ENCODE measurements at places on chromosomes 5 and 9. TPM values are rescaled to one million over a fixed set of nuclear protein-coding genes. Genes with fewer than 3 reads are reported as not detected.

- no peak for DNase-seq
Measured at GRCh38 chr5:23506329-23507236, 826 bp upstream of the PRDM9 start.

DNA sequence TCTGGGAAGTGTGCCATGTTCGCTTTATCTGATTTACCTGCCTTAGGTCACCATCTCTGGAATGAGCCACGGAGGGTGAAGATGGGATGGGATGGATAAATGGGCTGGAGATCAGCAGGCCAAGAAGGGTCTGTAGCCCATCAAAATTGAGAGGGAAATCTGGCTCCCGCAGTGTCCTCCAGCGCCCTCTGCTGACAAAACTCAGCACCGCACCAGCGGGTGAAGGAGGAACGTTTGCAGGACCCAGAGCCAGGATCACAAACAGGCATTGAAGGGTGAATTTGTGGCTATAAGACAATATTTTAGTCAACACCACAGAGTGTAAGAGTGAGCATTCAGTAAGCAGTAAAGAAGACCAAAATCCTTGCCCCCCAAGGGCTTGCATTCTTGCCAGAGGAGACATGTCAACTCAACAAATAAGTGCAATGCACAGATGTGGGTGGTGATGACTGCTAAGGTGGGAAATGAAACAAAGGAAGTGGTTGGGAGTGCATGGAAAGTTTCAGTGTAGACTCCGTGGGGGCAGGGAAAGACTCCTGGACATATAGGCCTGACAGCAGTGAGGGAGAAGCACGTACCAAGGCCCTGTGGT is 124.4 kb downstream of the TENT4A start:
- no peak for DNase-seq

SLC25A2 gene
- total RNA-seq = not detected

CAMLG gene
- 65.6 TPM for total RNA-seq

SLC6A18 gene
- total RNA-seq = not detected

PLCXD3 gene
- total RNA-seq = 1.8 TPM

ASPN gene
- total RNA-seq = 9.4 TPM

Measured in sigmoid colon (tissue), 7 donors.